RPMI8226 (cell line): ENCODE measurements at places on chromosomes 4 and X.

GRCh38 chrX:135605906-135606305 is 85.4 kb downstream of the INTS6L start:
- peak; percentile 18 for DNase-seq

GRCh38 chr4:153227469-153228075 is 23.3 kb downstream of the TRIM2 start:
- DNase-seq: no peak

DNA sequence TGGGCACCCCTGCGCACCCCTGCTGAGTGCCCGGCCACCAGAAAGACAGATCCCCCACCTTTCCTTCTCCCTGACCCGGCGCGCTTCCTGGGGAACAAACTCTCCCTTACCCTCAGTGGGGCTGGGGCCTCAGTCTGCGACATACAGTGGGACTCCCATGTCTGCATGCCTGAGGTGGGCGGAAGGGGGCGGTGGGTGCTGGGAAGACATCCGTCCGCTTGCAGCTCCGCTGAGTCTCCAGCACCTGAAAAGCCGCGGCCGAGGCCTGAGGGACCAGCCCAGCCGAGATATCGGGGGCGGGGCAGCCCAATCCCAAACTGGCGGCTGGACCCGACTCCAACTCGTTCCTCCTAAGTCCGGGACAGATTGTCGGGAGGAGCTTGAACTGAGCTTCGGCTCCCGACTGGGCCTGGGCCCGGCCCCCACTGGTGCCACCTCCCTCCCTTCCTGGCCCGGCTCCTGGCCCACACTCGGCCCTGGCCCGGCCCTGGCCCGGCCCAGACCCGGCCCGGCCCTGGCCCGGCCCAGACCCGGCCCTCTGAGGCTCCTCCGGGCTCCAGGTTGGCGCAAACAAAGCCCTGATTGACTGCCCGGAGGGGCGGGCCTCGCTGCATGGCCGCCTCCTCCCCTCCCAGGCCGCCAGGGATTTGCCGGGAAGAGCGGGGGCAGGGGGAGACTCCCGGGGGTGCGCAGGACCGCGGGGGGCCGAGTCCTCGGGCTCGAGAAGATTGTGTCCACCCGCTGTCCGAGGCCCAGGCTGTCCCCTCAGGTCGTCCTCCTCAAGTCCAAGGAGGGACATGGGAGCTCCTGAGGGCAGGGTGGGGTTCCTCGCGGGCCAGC is 877 bp upstream of the SLC16A2 start:
- DNase-seq: no peak

GRCh38 chrX:147476008-147476407 is 435.7 kb upstream of the FMR1 start:
- DNase-seq: peak; percentile 33

DNA sequence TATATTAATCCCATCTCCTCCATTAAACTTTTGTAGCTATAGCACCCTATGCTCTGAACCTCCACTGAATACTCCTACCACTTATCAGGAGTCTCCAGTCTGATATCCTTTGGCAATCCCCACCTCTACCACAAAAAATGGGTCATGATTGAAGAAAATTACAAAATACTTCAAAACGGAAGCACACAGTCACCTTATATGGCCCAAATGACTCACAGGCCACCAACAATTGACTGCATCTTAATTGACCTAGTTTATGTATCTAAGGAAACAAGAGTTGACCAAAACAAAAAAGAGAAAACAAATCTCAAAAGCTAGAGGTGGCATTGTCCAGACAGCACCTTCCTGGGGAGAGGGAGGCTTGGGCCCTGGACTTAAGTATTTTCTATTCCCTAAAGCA is 120.0 kb upstream of the DIAPH2 start:
- no peak for DNase-seq
